ENCODE measurements at places on chromosomes 13 and 19.
A peak's percentile ranks its signal among the peaks of the same experiment; 100 is the strongest.

- no peak for DNase-seq
These were observed 69.7 kb upstream of the C13orf46 start for GRCh38 chr13:114043421-114044053.

GRCh38 chr19:2724148-2724557 is 3.0 kb upstream of the DIRAS1 start:
- DNase-seq, result no peak

- DNase-seq, result no peak
These were observed 6.2 kb downstream of the ZNF708 start for GRCh38 chr19:21323000-21323399.

DNA sequence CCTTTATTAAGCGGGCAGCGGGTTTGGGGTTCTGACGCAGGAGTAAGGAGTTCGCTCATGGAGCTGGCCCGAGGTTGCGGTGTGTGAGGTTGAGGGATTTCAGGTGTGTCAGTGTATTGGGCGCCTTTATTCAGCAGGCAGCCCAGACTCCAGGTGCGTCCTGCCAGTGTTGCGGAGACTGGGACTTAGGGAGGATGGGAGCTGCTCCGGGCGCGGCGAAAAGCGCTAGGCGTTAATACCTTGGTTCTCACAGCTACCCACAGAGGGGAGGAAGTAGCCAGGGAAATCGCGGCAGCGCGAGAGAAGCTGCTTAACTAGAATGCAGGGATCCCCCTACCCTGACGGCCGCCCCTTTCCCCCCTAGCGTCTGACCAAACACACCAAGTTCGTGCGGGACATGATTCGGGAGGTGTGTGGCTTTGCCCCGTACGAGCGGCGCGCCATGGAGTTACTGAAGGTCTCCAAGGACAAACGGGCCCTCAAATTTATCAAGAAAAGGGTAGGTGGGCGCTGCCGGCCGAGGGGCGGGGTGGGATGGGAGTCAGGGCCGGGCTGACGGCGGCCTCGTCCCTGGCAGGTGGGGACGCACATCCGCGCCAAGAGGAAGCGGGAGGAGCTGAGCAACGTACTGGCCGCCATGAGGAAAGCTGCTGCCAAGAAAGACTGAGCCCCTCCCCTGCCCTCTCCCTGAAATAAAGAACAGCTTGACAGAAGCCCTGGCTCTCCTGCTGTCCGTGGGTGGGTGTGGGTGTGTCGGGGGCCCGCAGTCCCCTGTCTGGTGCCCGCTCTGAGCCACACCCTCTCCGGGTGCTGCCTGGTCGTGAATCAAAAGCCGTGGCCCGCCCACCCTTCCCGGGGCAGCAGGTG is 1.1 kb downstream of the RPL36 start:
- peak; percentile 62 for DNase-seq

DNA sequence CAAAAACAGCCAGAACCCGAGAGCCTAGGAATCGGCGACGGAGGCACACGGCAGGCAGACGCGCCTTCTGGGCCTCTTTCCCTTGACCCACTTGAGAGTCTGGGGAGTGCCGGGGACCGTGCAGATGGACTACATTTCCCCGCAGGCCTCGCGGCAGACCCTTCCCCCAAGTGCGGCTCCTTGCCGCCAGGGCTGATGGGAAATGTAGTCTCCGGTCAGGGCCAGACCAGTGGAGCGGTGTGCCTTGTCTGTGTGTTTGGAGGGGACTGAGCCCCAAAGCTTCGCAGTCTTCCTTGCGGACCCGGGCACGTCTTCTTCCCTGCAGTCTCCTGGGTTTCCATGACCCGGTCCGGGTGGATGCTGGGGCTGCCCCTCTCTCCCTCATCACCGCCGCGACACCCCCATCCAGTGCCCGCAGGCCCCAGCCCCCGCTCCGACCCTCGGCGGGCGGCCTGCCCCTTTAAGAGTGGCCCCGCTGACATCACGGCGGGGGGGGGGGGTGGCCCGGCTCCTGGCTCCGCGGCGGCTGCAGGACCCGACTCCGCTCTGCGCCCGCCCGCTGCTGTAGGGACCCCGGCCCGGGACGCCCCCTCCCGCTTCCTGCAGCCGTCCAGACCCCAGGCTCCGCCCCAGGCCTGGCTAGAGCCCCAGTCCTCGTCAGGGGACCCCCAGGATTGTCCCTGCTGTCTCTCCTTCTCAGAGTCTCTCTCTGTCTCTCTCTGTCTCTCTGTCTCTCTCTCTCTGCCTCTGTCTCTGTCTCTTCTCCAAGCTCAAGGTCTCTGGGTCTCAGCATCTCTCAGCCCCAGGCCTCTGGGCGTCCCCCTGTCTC is 758 bp upstream of the CACNG7 start:
- DNase-seq, result peak; percentile 56

- DNase-seq, result no peak
These were observed 629 bp upstream of the FGF9 start for GRCh38 chr13:21670006-21670882.

- DNase-seq, result no peak
These were observed 524.5 kb downstream of the GPC6 start for GRCh38 chr13:93751117-93751516.

DNA sequence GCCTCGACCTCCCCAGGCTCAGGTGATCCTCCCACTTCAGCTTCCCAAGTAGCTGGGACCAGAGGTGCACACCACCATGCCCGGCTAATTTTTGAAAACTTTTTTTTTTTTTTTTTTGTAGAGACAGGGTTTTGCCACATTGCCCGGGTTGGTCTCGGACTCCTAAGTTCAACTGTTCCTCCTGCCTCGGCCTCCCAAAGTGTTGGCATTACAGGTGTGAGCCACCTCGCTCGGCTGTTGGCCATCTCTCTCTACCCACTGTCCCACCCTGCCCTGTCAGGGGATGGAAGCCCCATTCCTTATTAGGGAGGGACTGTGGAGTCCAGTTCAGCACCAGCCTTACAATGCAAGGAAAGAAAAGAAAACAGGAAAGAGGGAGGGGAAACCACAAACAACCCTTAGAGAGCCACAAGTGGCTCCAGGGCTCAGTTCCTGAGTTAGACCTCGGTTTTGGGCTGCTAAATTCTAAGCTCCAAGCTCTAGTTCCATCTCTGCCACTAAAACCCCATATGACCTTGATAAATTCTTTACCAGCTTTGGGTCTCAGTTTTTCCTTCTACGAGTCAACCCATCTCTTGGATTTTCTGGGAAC is 31.7 kb downstream of the ACTL9 start:
- DNase-seq, result no peak

DNA sequence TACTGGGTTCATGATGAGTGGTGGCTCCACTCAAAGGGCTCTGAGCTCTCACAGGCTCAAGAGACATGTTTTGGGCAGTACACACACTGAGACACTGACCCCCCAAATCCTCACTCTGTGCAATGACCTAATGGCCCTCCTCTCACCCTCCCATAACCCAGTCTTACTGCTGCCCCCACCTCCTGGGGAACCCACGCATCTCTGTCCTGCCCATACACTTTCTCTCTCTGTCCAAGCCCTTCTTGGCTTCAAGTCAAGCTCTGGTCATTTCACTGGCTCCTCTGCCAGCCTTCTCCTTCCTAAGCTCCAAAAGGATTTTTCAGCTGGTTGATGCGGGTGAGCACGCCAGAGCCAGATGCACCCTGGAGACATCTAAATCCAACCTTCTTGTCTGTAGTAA is 187.9 kb upstream of the TSHZ3 start:
- DNase-seq, result no peak

GRCh38 chr19:38247126-38247525 is 9.0 kb downstream of the PPP1R14A start:
- DNase-seq, result no peak

DNA sequence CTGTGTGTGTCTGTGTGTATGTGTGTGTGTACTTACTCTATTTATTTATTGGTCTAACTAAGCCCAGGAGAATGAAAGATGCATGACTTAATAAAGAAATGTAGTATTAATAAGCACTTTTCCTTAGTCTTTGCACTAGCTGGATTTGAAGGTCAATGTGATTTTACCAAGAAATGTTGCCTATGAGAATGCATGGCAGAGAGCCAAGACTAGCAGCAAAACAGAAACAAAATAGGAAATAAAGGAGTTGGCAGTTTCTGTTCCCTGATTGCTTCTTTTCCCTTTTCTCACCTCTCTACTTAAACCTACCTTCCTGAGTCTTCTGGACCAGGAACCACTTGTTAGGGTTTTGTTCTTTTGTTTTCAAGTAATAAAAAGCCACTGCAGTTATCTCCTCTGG is 286.1 kb downstream of the KCTD12 start:
- DNase-seq, result no peak

DNA sequence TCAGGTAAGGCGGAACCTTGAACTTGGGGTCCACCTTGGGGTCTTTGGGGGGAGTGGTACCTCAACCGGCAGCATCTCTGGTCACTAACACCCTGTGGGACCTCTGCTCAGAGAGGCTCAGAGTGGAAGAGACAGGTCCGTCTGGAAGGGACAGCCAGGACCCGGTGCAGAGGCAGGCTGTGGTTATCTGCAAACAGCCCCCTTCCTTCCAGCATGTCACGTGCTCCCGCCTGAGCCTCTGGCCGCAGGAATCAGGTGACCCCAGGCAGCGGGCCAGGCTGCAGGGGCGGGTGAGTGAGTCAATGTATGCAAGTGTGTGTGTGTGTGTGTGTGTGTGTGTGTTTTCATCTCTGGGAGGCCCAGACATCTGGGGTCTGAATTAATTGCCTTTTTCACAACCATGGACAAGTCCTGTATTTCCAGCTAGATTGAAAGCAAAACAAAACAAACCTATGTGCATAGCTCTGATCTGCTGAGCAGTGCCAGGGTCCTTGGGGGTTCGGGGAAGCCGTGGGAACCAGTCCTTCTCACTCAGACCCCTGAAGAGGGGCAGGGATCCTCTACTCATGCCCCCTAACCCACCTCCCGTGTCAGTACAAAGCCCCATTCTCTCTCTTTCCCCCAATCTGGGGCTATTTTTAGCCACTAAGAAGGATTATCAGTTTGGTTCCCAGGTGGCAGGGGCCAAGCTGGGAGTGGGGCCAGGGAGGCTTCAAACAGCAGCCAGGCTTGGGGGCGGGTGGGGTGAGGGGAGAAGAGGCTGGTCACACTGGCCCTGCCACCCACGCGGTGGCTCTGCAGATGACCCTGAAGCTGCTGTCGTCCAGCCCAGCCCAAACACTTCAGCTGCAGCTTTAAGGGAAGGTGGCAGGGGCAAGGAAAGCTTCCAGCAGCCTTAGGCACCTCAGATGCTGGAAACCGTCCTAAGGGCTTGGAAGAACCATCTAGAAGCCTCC is 31.4 kb downstream of the CERS4 start:
- peak; percentile 34 for DNase-seq

- peak; percentile 71 for DNase-seq
These were observed 22.2 kb downstream of the SIGLEC5 start for GRCh38 chr19:51607920-51608562.

DNA sequence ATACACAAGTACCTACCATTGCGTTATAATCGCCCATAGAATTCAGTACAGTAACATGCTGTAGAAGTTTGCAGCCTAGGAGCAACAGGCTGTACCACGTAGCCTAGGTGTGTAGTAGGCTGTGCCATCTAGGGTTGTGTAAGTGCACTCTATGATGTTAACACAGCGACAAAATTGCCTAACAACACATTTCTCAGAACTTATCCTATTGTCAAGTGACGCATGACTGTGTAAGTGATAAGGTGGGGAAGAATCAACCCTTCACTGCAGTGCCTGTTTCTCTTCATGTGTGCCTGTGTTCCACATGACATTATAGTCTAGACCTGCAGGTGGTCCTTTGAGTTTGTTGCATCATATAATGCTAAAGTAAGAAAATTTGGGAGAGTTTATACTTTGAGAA is 94.0 kb downstream of the PCDH9 start:
- DNase-seq, result no peak

DNA sequence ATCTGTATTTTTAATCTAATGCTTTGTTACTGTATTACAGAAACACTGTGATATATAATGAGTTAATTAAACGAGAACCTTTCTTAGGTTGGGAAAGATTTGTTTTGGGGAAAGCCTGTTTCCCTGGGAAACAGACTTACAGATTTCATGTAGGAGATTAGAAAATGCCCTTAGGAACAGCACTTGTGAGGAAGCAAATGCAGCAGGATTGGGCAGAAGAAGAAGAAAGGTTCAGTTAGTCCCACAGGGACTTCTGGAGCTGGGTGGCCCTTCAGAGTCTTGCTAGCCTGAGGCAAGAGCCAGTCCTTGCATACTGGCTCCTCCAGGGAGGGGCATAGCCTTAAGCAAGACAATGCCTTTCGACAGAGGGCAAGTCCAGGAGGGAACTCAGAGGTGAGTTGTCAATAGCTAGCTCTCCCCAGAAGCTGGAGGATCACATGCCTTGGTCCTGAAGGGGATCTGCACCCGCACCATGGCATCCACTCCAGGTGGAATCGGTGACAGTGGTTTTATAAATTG is 36.8 kb downstream of the N4BP2L1 start:
- no peak for DNase-seq

DNA sequence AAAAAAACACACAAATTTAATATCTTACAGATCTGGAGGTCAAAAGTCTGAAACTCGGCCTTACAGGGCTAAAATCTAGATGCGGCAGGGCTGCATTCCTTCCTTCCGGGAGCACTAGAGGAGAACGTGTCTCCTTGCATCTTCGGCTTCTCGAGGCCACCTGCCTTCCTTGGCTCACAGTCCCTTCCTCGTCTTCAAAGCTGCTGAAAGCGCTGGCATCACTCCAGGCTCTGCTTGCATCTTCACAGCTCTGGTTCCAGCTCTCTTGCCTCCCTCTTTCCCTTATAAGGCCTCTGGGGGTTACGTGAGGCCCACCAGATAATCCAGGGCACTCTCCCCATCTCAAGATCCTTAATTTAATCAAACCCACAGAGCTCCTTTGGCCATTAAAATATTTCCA is 10.5 kb downstream of the XRCC1 start:
- no peak for DNase-seq

DNA sequence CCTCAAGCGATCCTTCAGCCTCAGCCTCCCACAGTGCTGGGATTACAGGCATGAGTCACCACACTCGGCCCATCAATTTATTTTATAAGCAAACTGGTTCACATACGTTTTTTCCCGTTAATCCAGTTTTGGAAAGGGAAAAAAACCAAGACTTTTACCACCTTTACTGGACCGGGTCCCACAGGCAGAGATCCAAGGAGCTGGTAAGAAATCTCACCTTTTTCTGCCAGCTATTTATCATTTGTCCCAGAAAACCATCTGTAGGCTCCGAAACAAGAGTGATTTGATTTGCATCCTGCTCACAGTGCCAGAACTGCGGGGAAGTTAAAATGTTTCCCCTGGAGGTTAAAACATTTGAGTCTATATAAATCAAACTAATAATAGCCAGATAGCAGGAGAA is 6.3 kb upstream of the FUT2 start:
- no peak for DNase-seq

DNA sequence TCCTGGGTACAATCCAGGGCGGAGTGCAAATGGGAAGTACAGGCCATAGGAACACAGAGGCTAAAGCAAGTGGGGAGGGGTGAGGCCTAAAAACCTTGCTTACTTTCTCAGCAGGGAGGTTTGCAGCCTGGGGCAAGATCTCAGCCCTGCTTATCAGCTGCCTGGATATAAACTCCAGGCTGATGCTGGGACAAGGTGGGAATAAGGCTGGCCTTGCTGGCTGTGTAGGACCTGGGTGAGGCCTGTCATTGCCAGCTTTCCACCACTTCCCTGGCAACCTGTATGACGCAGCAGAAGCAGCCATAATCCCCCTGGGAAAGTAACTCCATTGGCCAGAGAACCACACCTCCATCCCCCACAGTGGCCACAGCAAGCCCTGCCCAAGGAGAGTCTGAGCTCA is 279.1 kb upstream of the ATXN8OS start:
- no peak for DNase-seq

GRCh38 chr19:55358943-55359908 is 3.8 kb downstream of the GARIN5B start:
- DNase-seq, result no peak
